ENCODE measurements at places on chromosomes 4 and X. TPM values are rescaled to one million over a fixed set of nuclear protein-coding genes. Genes with fewer than 3 reads are reported as not detected.
A peak's percentile ranks its signal among the peaks of the same experiment; 100 is the strongest.

- DNase-seq: no peak
Observed at GRCh38 chrX:21374994-21375707, 933 bp downstream of the CNKSR2 start.

GRCh38 chr4:10120943-10121567, 4.5 kb upstream of the WDR1 start:
- no peak for DNase-seq

DNA sequence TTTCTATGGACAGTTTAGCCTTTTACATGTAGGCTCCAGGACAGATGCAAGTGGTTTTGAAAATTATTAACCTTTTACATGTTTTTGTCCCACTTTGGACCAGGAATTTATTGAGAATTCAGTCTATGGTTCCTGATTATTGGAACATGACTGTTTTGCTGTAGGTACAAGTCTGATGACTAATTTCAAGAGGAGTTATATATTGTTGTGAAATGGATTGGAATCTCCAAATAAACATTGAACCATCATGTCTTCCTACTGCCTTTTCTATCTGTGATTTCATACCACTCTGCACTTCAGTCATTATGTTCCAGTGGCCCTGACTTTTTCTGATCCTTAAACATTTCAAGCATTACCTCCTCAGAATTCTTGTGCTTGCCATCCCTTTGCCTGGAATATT, 35.9 kb downstream of the TBC1D19 start:
- no peak for DNase-seq

DNA sequence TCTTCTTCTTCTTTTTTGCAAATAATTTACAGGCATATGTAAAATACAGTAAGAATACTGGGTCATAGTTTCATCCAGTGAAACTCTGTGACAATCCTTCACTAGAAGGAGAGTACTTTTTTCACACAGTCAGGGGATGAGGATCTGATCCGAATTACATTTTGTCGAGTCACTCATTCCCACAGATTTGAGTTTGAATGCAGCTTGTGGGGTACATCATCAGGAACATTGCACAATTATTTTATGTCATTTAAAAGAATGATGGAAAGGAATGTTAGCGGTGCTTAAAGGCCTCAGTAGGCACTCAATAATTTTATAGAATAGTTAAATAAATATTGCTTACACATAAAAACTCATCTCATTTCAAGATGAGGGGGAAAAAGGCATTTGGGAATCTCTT, 88.6 kb downstream of the CHRNA9 start:
- DNase-seq: no peak

DNA sequence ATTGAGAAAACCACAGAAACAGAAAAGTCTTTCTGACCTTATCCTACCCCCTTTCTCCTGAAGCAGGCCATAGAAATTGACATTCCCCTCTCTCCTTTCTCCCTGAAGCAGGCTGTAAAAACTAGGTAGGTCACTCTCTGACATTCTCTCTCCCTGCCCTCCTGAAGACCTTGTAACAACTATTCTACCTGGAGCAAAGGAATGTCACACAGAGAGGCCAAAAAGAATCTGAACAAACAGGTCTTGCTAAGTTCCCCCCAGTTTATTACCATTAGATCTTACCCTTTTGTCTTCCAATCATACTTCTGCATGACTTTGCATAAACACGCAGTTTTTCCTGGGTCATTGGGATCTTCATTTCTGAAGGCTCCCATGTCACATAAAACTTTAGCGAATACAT, 198.3 kb upstream of the GYPA start:
- no peak for DNase-seq

DNA sequence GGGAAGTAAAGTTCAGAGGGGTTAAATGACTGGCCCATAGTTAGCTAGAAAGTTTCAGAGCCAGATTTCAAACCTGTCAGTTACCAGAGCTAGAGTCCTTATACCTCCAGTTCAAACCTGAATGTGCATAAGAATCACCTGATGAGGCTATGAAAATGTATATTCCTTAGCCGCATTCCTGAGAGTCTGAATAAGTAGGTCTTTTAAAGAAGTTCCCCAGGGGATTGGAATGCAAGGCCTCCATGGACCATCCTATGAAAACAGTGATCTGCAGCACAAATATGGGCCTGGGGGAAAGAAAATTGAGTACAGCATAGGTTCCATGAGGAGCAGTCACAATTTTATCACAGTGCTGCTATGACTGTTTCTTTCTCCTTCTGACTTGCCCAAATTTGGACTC, 263.9 kb upstream of the CXorf66 start:
- no peak for DNase-seq

DNA sequence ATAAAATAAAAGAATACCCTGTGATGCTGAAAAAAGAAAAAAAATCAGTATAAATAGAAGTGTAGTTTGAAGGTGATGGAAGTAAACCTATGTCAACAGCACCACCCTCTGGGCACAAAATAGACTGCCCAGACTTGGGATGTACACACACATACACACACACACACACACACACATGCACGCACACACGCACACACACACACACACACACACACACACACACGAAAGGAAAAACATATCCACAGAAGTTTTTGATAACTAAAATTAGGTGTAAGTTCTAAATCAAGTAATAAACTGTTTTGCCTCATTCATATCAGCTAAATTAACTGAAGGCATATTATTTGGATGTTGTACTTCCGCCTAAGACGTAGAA, 40.5 kb downstream of the ANXA5 start:
- peak; percentile 27 for DNase-seq

GRCh38 chr4:75848891-75849290, 53.4 kb downstream of the PPEF2 start:
- no peak for DNase-seq

DNA sequence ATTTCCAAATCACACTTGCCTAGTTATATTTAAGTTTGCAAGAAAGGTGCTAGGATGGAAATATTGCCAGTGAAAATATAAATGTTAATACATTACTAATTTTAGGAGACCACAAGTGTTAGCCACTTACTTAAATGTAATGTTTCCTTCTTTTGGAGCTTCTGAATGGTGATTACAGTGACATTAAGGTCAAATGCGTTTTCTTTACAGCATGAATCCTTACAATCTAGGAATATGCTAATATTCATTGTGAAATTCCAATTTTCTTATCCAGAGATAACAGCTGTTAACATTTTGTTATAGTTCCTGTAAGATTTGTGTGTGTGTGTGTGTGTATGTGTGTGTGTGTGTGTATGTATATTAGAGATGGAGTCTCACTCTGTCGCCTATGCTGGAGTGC, 70.2 kb upstream of the NUDT6 start:
- no peak for DNase-seq

DNA sequence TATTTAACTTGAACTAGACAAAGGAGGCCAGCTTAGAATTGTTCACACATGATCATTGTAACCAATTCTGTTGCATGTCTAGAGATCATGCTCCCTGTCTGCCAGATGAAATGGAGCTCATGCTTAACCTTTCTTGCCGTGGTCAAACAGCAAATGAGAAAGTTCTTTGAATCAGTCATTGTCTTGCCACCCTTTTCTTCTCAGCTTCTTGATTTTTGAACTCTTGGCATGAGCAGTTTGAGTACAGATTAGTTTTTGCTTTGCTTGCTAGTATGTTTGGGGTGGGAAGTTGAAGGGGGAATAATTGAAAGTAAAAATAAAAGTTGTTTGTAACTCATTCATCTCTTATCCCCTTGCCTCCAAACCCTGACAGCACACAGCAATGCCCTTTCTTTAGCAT, 4.7 kb downstream of the MTM1 start:
- DNase-seq: no peak

DNA sequence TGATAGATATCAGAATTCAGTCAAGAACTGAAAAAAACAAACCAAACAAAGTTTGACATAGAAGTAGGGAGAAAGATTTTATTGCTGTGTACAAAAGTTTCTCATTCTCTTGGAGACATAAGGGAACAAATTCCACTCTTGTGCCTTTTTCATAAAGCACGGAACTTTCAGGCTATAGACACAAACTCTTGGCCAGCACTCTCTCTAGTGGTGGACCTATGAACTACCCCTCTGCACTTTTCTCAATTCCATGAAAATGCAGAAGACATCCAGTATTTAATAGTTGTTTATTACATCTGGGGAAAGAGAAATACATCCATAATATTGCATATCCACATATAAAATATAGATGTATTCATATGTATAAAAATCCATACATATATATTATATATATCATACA, 291.6 kb upstream of the HS3ST1 start:
- no peak for DNase-seq

DNA sequence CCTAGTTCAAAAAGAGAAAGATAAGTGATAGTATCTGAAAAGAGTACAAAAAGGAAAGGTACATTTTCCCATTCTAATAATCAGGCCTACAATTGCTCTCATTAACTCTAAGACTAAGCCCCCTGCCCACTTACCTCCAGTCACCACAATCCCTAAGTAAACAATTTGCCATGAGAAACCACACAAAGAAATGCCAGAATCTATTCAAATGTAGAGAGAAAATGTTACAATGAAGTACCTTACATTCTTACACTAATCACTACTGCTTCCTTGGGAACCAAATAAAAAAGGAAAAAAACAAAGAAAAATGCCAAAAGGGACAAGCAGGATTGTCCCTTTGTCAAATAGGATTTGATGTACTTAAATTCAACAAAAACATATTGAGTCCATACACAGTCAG, 188.2 kb upstream of the NRK start:
- no peak for DNase-seq

GRCh38 chrX:20431486-20431885, 164.8 kb upstream of the RPS6KA3 start:
- DNase-seq: no peak

GRCh38 chr4:142917678-142918077, 71.6 kb upstream of the INPP4B start:
- no peak for DNase-seq

- no peak for DNase-seq
Observed at GRCh38 chr4:169249214-169249973, 21.4 kb downstream of the SH3RF1 start.

DNA sequence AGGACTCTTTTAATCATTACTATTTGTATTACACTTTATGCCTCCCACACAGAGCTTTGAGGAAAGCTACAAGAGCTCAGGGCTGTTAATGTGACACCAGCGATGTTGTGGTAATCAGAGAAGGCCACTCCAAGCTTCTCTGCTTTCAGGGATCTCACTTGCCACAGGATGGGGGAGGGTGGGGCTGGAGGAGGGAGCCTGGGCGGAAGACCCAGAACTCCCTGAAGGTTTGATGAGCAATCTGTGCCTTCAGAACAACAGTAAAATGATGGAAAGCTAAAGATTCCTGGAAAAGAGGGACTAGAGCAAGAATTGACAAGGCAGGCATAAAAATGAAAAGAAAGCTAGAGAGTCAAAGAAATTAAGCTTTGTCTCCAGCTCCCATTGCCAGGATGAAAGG, 75.6 kb downstream of the MAML3 start:
- no peak for DNase-seq

DNA sequence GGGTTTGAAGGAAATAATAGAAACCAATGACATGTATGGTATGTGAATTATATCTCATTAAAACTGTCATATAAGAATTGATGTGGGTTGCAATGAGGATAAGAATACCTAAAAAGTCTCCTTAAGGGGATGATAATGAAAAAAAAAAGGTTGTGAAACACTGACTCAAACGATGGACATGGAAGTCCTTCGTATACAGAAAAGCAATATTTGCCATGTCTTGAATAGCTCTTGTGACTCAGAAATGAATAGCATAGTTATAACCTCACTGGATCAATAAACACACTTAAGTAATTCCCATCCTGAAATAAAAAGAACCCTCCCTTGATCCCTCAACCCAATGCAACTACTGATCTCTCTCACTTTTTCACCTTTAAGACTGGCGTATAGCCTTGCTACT, 89.7 kb downstream of the OPHN1 start:
- DNase-seq: no peak

DNA sequence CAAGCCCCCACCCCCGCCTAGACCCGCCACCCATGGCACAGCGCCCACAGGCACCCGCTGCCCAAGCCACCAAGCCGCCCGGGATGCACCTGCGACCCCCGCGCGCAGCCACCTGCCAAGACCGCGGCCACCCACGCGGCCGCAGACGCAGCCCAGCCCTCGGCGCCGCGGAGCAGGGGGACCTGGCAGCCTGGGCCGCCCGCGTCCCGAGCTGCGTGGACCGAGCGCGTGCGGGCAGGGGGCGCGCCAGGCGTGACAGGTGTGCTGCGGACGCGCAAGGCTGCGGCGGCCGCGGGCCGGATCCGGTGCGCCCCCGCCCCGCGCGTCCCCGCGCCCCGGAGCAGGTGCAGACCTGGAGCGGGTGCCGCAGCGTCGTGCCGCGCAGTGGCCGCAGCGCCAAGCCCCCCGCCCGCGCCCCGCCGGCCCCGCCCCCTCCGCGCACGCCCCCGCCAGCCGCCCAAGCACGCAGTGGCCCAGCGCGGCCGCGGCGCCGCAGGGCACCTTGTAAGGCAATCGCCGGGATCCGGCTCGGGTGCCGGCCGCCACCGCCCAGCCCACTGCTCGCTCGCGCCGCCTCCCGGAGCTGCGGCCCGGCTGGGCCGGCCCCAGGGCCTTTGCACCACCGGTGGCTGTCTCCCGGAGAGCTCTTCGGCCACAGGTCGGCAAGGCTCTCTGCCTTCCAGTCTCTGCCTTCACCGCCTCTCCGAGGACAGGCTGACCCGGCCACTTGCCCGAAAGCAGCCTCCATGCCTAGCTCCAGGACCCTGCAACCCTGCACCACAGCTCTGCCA, at the start of gene PNCK:
Gene PNCK (minus strand): TSS at position 386 of the 791 bp plus-strand sequence. CDS start 737 bp downstream, outside the sequence.
- no peak for DNase-seq

- no peak for DNase-seq
Observed at GRCh38 chr4:125838202-125838601, 523.4 kb downstream of the FAT4 start.

- no peak for DNase-seq
Observed at GRCh38 chrX:101708163-101708562, 48.5 kb upstream of the ARMCX2 start.

GRCh38 chrX:130216320-130216719, 44.6 kb downstream of the RAB33A start:
- DNase-seq: no peak

- DNase-seq: peak; percentile 0
Observed at GRCh38 chrX:51614353-51615012, 4.2 kb downstream of the CENPVL3 start.

GRCh38 chrX:132180929-132181328, 38.3 kb downstream of the RAP2C start:
- no peak for DNase-seq

DNA sequence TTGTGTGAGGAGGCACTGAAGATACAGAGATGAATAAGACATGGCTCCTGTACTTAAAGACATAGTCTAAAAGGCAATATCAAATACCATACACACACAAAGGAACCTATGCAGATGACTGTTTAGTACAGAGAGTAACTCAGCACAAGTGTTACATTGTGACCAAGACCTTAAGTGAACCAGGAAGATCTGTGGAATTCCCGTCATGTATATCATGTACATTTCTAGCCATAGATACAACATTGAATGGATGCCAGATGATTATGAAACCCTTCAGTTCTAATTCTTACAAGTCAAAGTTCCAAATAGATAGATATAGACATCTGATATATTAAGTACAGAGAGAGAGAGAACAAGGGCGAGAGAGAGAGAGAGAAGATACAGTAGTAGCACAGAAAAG, 73.2 kb downstream of the PAK3 start:
- DNase-seq: no peak

Gene SPIN3
- 19.0 TPM for polyA plus RNA-seq

Gene GPR82
- polyA plus RNA-seq: not detected

Gene MTMR8
- polyA plus RNA-seq: 2.5 TPM

Gene TEX13D
- not detected for polyA plus RNA-seq

Gene SH3D19
- polyA plus RNA-seq: 32.1 TPM

Gene CCSER1
- polyA plus RNA-seq: 16.7 TPM

Gene ADH7
- not detected for polyA plus RNA-seq

Gene LANCL3
- polyA plus RNA-seq: 0.15 TPM

Gene CHM
- 22.1 TPM for polyA plus RNA-seq

Gene TNMD
- 4.5 TPM for polyA plus RNA-seq

Gene NRK
- 20.4 TPM for polyA plus RNA-seq

Gene RPS6KA6
- polyA plus RNA-seq: 19.7 TPM

Gene TCP11X2
- polyA plus RNA-seq: 1.9 TPM

Gene GLRA2
- polyA plus RNA-seq: 0.22 TPM

Gene ATP2B3
- polyA plus RNA-seq: 0.29 TPM

Measured in left renal pelvis (tissue), 4 donors.